Mesenchymal stem cell (in vitro differentiated cells and primary cell): ENCODE measurements at places on chromosomes 1 and 21.

DNA sequence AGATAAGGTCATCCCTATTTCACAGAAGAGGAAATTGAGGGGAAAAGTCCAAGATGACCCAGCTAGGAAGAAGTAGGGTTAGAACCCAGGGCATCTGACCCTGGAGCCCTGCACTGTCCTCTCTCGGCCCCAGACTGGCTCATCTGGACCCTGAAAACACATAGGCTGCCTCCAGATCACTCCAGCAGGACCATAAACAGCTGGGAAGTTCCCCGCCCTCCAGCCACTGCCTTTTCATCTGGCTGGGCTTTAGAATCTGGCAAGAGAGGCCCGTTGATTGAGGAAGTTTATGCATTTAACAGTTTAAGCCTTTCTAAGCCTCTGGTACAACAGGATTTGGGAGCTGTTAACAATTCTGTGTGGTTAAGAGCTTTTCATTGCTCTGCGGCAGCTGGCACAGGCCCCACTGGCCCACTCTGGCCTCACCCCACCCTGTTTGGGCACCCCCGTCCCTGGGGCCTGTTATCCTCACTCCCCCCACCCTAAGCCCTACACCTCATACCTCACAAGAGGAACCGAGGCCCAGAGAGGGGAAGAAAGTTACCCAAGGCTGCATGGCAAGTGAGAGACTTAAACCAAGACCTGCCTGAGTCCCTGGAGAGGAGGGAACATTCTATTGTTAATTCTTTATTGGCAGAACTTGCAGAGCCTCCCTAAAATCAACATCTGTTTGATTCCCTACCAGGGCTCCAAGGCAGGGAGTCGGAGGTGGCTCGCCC, 84.2 kb downstream of the EPHB2 start:
- peak; percentile 48 for DNase-seq

DNA sequence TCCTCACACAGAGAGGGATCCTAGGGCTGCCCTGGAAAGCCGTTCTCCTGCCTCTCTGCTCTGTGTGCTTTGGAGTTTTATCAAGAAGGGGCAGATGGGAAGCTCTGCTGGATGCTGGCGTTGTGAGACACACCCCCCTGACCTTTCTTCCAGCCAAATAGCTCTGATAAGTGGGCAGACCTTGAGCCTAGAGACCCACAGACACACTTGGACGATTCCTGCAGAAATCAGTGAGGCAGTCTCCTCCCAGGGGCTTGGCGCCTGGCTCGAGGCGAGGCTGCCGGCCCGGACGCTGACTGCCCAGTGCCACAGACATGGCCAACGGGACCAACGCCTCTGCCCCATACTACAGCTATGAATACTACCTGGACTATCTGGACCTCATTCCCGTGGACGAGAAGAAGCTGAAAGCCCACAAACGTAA, at the start of gene MRAP:
MRAP (plus strand) TSS at position 198 of the 424 bp plus-strand sequence; CDS start at position 315, 117 bp downstream.
- DNase-seq = no peak

DNA sequence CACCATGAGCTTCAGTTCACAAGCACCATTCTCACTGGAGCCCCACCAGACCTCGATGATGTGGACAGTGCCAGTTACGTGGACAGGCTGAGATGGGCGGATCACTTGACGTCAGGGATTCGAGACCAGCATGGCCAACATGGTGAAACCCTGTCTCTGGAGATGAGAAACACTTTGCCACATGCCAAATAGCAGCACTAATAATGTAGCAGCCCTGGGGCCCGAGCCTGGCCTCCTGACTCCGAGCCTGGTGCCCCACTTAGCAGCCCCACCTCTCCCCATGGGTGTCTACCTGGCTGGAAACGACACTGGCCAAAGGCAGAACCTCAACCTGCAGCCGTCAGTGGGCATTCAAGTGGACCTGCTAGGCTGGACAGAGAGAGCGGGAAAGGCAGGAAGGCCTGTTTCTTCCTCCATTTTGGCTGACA, 129.1 kb downstream of the TOMM20 start:
- no peak for DNase-seq

DNA sequence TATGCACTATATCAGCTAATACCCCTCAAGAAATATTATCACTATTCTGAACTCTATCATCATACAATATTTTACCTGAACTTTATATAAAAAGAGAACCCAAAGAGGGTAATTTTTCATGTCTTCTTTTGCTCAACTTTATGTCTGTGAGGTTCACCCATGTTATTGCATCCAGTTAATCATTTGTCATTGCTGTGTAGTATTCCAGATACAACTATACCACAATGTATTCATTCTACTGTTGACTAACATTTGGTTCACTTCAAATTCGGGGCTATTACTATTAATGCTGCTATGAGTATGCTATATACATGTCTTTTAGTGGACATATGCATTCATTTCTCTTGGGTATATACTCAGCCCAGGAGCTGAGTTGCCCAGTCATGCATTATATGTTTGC, 21.0 kb upstream of the DLGAP3 start:
- no peak for DNase-seq

- DNase-seq = no peak
These were observed 31.4 kb downstream of the GNG12 start for GRCh38 chr1:67801903-67802302.

DNA sequence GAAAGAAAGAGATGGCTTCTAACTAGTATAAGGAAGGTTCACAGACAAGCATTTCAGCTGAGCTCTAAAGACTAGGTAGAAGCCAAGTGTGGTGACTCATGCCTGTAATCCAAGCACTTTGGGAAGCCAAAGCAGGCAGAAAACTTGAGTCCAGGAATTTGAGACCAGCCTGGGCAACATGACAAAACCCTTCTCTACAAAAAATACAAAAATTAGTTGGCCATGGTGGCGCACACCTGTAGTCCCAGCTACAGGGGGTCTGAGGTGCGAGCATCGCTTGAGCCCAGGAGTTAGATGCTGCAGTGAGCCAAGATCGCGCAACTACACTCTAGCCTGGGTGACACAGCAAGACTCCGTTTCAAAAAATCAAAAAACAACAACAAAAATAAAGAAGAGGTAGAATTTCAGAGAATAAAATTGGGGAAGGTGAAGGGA, 27.8 kb downstream of the FBXO42 start:
- DNase-seq = peak; percentile 78

- no peak for DNase-seq
These were observed 71.4 kb downstream of the MRPL39 start for GRCh38 chr21:25535849-25536248.

DNA sequence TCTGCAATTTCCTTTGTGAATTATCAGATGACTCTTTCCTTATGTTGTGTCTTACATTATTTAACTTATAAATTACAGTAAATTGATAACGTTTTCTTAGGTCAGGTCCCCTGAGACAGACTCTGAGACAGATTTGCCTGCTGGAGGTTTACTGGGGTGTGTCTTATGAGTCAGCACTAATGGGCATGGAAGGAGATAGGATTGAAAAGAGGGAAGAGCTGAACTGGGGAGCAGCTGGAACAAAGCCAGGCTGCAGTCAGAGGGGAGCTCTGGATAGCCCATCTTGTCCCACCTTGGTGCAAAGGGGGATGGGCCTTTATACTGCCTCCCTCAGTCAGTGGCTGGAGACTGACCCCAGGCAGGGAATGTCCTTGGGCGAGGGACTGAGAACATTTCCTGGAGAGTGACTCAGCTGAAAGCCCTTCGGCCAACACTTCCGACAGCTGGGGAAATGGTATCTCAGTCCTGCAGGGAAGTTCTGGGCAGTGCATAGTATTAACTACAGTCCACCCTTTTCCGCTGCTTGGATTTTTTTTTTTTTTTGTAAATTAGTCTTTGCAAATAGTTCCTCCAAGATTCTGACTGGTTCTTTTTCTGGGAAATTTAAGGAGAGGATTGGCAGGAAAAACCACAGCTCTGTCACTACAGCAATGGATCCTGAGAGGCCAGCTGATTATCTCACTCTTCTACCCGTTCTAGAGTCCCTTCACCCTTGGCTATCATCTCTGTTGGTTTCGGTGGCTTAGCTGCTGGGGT, 39.1 kb upstream of the CDC42BPA start:
- DNase-seq = peak; percentile 91

- DNase-seq = no peak
These were observed 14.0 kb upstream of the PTAFR start for GRCh38 chr1:28190337-28190979.

- no peak for DNase-seq
These were observed 164.7 kb downstream of the CLIC6 start for GRCh38 chr21:34833465-34833864.

DNA sequence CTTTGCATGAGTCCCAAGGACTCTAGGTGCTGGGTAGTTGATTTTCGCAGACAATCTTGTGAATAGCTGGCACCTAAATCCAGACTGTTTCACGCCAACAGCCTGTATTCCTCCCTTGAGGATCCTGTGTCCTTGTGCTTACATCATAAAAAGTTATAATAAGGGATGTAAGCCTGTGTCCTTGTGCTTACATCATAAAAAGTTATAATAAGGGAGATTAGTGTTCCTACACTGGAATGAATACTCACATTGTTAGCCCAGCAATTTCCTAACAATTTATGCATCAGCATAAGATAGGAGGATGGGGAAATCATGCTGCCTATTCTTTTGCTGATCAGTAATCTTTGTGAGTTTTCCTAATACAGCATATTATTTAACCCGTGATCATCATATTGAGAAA, 4.0 kb upstream of the HSD3B2 start:
- no peak for DNase-seq

GRCh38 chr1:113353580-113353979, 36.7 kb upstream of the MAGI3 start:
- DNase-seq = no peak

- DNase-seq = no peak
These were observed 128.0 kb downstream of the PSMG1 start for GRCh38 chr21:39055167-39055767.

DNA sequence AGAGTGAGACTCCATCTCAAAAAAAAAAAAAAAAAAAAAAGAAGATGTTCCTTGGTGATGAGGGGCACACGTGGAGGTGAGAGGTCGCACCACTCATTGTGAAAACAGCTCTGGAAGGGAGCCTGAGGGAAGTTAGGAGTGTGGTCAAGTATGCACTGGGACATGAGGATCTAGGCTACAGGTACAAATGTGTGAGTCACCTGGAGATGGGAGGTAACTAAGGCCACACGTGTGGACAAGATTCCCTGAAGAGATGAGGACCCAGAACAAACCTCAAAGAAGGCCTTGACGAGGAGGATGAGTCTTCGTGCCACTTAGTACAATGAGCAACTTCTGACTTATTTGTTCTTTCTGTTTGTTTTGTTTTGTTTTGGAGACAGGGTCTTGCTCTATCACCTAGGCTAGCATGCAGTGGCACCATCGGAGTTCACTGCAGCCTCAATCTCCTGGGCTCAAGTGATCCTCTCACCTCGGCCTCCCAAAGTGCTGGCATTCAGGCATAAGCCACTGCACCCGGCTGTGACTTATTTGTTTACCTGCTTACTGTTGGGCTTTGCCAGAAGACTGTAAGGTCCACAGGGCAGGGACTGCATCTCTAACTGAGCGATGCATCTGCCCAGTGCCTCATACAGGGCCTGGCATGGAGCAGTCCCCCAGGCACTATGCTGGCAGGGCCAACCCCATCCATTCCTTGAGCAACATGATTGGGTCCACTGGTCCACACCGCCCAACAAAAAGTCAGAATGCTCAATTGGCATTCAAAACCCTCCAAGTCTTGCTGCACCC, 6.4 kb downstream of the ASAP3 start:
- DNase-seq = no peak

GRCh38 chr1:193338194-193338593, 151.8 kb upstream of the B3GALT2 start:
- DNase-seq = no peak

- DNase-seq = no peak
These were observed 42.7 kb downstream of the FAAH start for GRCh38 chr1:46436844-46437243.
